ENCODE measurements at places on chromosomes 7 and 10. TPM values are rescaled to one million over a fixed set of nuclear protein-coding genes. Genes with fewer than 3 reads are reported as not detected.

GRCh38 chr7:26508917-26509316 lies 217.3 kb downstream of the SNX10 start:
- no peak for DNase-seq

GRCh38 chr10:132304756-132305509 lies 2.8 kb downstream of the STK32C start:
- no peak for DNase-seq

DNA sequence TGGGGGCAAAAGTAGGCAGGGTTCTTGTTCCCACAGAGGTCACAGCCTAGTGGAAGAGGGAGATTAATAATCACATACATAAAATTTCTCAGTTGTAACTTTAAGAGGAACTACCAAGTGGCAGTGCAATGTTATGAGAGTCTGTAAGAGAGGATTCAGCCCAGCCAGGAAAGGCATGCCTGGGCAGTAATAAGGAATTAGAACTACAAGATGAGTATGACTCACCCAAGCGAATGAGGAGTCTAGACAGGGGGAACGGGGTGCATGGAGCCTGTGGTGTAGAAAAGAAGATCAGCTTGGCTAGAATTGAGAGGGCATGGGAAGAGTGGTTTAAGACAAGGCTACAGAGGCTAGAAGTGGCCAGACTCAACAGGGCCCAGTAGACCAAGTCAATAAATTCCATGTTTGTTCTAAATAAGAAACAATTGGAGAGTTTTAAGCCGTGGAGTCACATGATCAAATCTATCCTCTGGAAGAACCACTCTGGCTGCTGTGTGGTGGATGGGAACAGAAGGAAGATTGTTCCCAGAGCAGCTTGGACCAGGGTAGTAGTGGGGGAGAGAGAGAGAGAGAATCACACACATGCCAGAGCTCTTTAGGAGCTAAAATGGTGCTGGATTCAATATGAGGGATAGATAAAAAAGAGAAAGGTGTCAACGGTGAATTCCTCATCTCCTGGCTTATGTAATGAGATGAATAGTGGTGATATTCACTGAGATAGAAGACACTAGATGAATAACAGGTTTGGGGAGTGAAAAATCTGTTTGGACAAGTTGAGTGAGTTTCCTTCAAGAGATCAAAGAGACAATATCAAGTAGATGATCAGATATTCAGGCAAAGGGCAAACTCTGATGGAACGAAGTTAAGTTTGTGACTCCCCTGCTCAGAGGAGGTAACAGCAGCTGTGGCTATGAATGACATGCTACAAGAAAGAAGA lies 265.1 kb downstream of the FGFR2 start:
- DNase-seq, result peak; percentile 35

DNA sequence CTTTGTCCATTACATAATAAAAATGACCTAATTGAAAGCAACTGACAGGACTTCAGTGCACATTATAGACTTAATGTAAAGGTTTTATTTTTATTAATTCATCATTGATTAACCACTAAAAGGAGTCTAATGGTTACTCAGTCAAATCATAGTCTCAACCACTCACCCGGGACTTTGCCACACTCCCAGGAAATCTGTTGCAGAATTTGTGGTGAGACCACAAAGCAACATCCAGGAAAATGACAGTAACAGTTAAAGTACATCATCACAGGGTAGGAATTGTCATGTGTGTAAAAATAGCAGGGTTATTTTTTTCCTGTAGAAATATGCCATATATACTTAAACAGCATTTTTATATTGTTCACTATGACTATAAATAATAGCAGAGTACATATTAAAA lies 6.3 kb upstream of the HGF start:
- DNase-seq, result no peak

DNA sequence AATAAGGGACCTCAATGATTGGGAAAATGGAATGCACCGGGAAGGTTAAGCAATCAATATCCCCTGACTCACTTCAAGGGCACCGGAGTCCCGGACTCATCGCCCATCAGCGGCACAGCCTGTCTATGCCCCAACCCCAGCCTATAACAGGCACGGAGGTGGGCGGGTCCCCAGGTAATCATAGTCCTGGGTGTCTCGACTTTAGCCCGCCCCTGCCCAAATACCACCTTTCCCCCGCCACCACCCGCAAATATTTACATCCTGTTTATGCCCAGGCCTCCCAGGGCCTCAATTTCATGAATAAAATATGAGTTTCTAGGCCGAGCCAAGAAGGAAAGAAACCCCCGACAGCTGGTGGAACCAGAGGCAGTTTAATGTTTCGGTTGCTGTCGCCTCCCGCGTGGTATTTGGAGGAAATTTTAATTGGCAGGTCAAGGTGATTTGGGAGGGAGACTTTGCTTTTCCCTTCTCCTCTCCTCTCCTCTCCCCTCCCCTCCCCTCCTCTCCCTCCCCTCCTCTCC lies 15.6 kb upstream of the RFC2 start:
- peak; percentile 92 for DNase-seq

- DNase-seq, result no peak
Measured at GRCh38 chr7:108014215-108014614, 11.3 kb upstream of the LAMB1 start.

DNA sequence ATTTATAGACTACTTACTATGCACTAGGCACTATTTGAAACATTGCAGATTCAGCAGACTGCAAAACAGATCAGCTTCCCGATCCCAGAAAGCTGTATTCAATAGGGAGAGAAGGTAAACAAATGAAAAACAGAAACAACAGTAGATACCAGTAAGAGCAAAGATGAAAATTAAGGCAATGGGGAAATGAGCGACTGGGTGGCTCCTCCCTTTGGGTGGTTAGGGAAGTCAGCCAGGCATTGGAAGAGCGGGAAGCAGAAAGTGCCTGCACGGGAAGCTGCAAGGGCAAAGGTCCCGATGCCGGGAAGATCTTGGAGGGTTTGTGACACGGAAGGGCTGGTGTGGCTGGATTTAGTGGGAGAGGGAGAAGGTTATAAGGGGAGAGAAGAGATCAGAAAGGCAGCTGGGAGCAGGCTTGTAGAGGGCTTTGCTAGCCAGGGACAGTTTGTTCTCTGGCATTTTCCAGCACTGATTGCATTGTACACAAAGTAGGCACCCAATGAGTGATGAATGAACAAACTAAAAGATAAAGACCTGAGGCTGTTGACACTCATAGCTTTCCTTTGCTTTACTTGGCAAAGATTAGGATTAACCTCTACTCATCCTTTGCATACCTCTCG lies 67.8 kb downstream of the NAMPT start:
- peak; percentile 77 for DNase-seq

DNA sequence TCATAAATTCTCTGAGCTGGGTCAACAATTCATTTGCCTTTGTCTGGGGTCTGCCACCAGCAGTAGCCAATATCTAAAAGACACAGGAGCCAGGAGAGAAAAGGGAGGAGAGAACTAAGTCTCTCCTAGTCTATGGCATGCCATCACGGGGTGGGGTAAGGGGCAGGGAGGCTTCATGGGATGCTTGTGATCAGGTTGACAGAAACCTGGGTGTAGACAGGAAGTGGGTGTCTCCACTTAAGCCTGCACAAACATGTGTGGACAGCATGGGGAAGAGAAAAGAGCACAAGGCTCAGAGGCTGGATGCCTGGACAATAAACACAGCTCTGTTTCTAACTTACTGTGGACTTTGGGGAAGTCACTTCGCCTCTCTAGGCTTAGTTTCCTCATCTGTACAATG lies 11.5 kb upstream of the C10orf53 start:
- DNase-seq, result no peak

DNA sequence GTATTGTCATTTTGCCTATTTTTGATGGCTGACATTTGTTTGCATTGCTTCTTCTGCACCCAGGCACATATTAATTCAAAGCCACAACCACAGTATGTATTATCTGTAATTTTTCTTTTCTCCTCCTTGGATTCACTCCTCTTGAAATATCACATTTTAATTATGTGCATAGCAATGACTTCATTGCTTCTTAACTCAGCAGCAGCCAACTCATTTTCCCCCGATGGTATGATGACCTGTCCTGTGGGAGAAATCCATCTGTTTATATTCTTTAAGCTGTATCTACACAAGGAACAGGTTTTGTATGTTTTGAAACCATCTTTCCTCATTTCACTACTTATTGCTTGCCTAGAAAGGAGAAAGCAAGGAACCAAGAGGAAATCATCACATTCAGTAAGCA lies 588.8 kb downstream of the INHBA start:
- no peak for DNase-seq

- DNase-seq, result peak; percentile 78
Measured at GRCh38 chr7:104921596-104921995, 92.4 kb upstream of the KMT2E start.

DNA sequence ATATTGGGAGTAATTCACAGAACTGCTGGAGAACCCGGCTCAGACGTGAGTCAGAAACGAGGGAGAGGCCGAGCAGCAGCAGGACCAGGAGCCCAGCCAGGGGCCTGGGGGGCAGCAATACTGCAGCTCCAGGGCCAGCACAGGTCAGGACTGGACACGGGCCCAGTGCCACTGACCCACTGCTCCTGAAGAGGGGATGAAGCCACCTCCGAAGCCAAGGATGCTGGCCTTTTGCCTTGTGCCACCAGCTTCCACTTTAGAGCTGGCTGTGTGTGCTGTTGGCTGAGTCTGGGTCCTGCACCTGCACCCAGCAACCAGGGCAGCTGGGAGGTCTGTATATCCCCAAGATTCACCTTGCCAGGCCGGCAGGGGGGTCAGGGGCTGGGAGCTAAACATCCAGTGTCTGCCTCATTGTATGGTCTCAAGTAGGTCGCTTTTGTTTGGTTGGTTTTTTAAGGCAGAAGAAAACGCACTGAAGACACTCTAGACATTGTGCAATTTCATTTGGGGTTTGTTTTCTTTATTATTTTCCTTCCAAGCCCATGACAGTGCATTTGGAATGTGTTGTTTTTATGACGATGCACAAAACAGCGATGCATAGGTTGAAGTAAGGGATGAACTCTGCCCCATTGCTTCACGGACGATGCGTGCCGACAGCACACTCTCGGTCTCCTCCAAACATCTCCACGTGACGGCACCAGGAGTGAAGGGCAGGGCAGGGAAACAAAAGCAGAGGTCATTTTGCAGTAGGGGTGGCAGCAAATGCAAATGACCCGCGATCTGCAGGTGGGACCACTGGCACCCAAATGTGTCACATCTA lies 27.7 kb upstream of the INSIG1 start:
- no peak for DNase-seq

DNA sequence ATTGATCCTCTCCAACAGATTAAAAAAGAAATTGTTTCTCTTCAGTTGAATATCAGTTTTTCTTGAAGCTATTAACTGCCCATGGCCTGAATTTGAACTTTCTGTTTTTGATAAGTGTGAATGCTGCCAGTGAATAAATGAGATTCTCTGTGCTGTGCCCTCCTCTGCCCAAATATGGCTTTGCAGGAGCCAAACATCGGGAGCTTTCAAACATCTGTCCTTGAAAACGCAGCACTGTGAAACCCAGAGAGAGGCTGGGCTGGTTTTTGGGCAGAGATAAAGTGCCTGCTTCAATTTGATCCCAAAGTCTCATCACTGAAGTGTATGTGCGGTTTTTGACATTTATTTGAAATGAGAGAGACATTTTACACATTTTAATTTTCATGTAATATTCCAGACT lies 268.3 kb upstream of the SHH start:
- no peak for DNase-seq

- DNase-seq, result no peak
Measured at GRCh38 chr7:100546129-100546925, 7.3 kb downstream of the AGFG2 start.

HOXA6 gene
- 15.4 TPM for total RNA-seq

LANCL2 gene
- 9.4 TPM for total RNA-seq

DNA sequence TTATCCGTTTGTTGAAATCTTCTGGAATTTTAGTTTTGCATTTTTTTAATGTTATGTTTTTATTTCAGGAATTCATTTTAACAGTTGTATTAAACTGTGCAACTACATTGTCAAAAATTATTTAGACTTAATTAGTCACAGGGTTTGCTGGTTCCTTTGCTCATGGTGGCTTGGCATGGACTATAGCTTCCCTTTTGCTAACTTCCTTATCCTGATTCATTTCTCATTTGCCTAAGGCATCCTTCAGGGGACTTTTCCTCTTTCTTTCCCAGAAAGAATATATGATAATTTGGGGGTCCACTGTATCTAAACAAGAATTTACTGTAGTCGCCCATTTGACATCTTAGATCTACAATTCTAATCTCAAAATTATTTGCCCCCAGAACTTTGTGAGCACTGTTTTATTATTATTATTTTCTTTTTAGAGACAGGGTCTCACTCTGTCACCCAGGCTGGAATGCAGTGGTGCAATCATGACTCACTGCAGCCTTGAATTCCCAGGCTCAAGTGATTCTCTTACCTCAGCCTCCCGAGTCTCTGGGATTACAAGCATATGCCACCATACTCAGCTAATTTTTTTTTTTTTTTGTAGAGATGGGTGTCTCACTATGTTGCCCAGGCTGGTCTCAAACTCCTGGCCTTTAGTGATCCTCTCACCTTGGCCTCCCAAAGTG lies 13.9 kb downstream of the FIGNL1 start:
- DNase-seq, result no peak

DNA sequence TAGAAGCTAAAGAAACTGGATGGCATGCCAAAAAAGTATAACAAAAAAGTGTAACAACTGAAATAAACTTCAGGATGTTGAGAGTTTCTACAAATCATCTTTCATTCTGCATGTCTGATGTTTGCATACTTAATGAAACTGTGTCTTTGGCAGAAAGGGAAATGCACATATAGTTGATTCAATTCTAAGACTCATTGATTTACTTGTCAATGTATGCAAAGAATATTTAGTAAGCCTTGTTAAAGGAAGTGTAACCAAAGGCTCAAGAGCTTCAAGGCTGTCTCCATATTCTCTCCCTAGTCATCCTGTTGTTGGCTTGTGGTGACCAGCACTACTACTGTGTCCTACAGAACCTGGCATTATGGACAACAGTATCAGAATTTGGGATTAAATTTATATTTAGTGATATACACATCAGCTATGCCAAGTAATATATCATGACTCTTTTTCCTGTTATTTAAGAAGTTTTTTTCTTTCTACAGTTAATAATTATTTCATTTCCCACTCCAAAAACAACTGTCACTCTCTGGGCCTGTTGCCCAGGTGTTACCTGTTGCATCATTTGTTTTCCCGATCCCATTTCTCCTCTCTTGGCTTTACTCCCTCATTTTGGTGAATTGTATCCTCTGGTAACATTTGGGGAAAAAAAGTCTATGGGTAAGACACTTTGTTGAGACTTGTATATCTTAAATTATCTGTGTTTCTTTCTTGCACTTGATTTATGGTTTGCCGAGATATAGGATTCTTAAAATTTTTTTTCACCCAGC lies 226.6 kb upstream of the BMPER start:
- DNase-seq, result no peak

DNA sequence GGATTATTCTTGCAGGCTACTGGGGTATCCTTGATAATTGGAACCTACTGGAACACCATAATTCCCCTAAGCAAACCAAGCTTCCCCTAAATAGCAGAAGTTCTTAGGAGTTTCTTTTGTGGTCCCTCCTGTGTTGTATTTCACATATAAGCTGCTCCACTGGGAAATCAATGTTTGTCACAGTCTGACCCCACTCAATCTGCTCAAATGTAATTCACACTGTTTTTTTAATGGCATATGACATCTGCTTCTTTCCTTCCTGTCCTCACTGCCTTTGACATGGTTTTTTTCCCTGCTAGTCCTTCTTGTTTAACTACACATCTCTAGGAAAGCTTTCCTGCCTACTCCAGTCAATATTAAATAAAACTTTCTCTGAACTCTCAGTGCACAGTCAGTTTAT lies 1.8 kb upstream of the PTPRZ1 start:
- DNase-seq, result no peak

OPTN gene
- total RNA-seq, result 55.4 TPM

Measured in lower leg skin (tissue), 4 donors.